ENCODE measurements at places on chromosomes 5 and 9.

DNA sequence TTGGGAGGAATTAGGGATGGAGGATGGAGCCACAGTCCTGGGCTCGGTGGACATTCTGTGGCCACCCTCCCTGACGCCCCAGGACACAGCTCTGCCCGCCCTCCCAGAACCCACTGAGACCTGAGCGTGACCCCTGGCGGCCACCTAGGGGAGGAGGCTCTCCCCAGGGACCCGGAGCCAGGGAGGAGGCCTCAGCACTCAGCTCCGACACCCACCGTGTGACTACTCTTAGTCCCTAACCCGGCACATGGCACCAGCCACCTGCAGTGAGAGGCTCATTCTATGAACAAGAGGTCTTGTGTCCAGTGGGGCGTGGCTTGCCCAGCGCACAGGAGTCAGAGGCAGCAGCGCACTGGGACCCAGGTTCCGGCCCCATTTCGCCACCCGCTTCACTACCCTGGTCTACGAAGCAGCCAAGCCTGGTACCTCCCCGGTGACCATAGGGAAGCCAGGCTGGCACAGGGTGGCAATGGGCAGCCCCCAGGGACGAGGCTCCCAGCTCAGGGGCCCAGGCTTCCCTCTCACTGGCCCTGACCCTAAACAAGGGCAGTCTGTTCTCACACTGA is 10.2 kb downstream of the SARDH start:
- no peak for DNase-seq

GRCh38 chr5:122374110-122374509 is 62.1 kb downstream of the SNCAIP start:
- DNase-seq, result no peak

DNA sequence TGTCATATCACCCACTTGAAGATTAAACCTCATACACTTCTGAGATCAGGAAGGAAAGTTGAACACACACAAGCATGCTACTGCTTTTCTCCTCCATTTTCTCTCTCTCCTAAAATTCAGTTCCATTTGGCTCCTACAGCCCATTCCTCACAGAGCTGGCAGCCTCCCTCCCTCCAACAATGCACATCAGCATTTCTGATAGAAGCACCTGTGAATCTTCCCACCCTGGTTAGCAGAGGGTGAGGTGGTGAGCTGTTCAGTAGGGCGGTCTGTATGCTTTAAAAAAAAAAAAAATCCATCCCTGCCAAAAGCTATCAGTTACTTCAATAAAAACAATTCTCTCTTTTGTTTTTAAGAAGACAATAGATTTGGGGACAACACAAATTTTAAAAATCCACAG is 463.2 kb upstream of the KIF2A start:
- DNase-seq, result no peak

DNA sequence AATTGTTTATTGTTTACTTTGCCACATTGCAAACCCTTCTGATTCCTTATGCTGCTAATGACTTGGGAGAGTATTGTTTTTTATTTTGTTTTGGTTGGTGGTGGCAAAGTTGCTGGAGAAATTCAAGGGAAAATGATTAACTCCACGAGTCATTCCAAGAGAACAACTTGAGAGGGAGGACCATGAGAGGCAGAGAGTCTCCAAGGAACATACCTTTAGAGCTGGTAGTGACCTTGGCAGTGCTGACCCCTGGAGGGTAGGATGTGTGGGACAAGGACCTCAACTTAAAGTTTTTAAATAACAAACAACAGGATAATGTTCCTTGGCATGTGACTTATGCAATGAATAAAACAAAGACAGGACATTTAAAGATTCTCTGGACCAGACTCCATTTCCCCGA is 139.7 kb downstream of the LRRC70 start:
- DNase-seq, result no peak

DNA sequence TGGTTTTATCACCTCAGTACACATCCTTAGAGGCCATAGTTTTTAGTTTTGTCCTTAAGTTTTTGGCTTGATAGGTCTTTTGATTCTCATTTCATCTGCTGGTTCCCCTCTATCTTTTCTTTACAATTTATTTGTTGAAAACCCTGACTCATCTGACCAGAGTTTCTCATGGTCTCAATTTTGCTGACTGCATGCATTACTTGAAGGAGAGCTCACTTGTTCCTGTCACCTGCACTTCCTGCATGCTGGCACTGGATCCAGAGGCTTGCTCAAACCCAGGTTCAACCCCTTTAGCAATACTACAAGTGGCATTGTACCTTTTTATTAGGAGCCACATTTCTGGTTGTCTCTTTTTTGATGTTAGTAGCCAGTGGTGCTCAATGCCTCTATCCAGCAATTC is 26.7 kb downstream of the FBXO10 start:
- DNase-seq, result no peak
